ENCODE measurements at places on chromosomes 3 and 15.

GRCh38 chr15:68992696-68993095 lies 21.8 kb upstream of the NOX5 start:
- DNase-seq: no peak

GRCh38 chr3:132236701-132237651 lies 80.2 kb upstream of the ACP3 start:
- no peak for DNase-seq

DNA sequence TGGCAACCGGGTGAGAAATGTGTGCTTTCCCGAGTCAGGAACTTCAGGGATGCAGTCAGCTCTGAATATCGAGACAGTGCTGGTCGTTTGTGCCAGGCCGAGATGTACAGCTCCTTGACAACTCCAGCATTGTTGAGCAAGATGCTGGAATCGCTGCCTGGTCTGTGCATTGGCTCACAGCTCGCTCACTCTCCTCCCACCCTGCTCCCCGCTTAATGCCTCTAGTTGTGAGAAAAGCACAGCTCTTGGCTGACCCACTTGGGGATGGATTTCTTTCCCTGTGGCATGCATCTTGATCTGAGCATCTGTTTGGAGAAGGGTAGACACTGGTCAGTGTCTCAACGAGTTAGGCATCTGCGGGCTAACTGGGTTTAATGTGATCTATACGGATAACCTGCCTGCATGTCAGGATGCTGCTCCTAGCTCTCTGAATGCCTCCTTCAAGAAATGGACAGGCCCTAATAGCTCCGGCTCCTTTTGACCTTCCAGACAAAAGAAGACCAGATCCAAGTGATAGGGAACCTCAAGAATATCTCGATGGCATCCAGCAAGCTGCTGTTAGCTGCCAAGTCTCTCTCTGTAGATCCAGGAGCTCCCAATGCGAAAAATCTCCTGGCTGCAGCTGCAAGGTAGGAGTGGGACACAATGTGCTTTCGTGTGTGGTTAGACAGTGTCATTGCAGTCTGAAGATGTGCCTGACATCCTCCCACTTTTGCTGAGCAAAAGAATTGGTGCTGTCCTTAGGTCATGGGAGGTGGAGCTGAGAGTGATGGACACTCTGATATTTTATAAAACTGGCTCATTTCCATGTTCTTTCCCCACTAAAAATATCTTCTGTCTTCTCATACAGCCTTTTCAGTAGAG lies 302.2 kb upstream of the TPM1 start:
- no peak for DNase-seq

GRCh38 chr3:187484547-187485295 lies 116.5 kb downstream of the RTP4 start:
- no peak for DNase-seq

DNA sequence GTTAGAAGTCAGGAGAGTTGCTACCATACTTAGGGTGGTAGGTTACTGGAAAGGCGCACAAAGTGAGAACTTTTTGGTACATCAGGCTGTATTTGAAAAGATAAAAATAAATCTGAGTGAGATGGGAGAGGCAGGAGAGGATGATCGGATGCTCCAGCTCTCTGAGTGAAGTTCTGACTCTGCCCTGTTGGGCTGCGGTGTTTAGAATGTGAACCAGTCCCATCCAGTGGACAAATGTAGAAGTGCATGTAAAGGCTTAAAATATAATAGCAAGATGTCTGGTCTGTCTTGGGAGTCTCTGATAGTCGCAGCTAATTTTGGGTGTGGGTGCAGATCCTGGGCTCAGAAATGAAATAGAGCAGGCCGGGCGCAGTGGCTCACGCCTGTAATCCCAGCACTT lies 30.4 kb downstream of the ACKR2 start:
- DNase-seq: peak; percentile 21

- no peak for DNase-seq
Measured at GRCh38 chr3:172616031-172616461, 92.8 kb upstream of the TNFSF10 start.

Data from NCI-H1694 treated with DMSO at 0.1 percent for 48 hours (cell line).